ENCODE measurements at places on chromosomes 7 and 10.

DNA sequence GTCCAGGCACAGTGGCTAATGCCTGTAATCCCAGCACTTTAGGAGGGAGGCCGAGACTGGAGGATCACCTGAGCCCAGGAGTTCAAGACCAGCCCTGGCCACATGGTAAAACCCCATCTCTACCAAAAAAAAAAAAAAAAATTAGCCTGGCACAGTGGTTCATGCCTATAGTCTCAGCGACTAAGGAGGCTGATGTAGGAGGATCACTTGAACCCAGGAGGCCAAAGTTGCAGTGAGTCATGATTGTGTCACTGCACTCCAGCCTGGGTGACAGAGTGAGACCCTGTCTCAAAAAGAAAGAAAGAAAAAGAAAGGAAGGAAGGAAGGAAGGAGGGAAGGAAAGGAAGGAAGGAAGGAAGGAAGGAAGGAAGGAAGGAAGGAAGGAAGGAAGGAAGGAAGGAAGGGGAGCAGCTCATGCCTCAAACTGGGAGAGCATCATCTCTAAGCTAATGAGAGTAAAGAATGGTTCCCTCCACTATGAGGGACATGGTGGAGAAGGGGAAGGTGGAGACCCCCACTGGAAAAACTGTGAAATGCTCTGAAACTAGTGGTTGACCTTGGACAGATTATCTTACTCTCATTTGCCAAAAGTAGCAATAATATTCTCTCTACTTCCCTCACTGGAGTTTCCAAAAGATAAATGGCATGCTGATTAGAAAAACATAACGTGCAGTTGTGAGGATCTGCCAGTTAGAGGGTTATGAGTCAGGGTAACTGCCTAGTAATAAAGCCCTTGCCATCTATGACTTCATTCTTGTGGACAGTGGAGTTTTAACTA is 16.8 kb downstream of the GIMAP5 start:
- no peak for DNase-seq

GRCh38 chr7:37128327-37129034 is 320.2 kb downstream of the ELMO1 start:
- DNase-seq = no peak

DNA sequence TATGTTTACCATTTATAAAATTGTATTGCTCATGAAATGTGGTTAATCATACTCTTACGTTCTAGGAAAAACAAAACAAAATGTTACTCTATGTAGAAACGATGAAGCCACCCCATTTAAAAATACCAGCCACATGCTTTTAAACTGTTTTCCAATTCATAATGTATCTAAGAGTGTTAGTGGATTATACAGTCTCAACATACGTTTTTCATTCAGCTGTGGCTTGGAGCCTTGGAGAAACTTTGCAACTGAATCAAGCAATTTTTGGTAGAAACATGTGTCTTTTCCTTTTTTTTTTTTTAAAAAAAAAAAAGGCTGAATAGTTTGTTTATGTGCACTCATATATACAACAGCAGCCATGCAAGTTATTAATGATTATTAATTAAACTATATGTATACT is 378.0 kb upstream of the SEMA3D start:
- DNase-seq = no peak

- DNase-seq = no peak
Measured at GRCh38 chr7:117790251-117790650, 83.0 kb downstream of the CTTNBP2 start.

DNA sequence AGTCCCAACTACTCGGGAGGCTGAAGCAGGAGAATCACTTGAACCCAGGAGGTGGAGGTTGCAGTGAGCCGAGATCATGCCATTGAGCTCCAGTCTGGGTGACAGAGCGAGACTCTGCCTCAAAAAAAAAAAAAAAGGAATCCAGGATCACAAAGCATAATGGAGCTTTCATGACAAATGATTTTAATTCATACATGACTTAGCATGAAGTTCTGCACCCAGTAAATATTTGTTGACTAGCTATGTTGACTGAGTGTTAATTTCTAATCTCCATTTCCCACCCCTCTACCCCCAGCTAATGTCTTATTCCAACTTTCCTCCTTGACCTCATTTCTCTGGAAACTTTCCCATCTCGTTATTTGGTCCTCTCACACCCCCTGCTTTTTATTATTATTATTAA is 53.3 kb downstream of the ATOH7 start:
- DNase-seq = no peak
